ENCODE measurements at places on chromosomes 3 and 15.

DNA sequence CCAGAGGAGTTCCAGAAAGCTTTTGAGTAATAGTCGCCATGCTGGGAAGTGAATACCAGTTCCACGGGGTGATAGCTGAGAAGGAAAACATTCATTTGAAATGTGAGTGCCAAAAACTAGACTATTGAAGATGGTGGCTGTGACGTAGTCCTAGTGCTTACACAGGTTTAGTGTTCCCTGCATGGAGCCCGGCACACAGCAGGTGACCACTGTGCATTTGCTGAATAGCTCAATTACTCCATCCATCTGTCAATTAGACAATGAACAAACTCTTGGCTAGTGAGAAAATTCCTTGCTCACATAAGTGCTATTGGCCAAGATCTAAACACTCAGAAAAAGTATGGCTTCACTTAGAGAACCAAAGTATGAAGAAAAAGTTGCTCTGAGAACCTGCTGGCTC, 448.1 kb upstream of the WNT5A start:
- peak; percentile 29 for DNase-seq

DNA sequence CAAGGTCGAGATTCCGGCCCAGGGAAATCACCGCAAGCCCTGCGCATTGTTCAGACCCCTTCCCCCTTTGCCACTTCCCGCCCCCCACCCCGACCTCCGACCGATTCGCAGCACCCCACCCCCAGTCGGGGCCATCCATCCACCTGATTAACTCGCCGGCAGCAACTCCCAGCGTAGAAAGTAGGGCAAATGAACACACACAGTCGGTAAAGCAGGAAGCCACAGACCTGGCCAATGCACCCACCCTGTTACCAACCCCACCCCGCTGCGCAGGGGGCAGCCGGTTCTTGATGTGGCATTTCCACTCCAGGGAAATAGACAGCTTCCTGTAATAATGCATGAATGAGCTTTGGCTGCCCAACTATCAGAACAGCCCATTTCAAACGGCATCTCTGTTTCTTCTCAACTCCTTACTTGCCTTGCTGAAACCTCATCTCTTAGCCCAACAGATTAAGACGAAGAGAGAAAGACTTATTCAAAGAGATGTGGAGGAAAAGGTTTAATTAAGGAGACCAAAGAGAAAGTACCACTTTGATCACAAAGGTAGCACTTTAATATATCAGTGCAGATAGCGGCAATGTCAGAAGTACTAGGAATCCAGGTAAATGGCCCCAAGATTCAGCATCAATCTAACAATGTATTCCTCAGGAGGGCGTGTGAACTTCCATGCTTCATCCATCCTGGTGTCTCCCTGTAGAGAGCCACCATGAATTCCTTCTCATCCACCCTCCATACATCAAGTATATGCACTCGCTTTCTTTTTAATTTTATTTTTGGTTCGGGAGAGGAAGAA, 1.9 kb downstream of the TNIK start:
- DNase-seq = no peak

- no peak for DNase-seq
Observed at GRCh38 chr3:18410205-18410604, 14.9 kb downstream of the SATB1 start.

- no peak for DNase-seq
Observed at GRCh38 chr15:100430411-100430810, 88.6 kb upstream of the ADAMTS17 start.

GRCh38 chr15:85312486-85312885, 67.9 kb upstream of the AKAP13 start:
- no peak for DNase-seq

DNA sequence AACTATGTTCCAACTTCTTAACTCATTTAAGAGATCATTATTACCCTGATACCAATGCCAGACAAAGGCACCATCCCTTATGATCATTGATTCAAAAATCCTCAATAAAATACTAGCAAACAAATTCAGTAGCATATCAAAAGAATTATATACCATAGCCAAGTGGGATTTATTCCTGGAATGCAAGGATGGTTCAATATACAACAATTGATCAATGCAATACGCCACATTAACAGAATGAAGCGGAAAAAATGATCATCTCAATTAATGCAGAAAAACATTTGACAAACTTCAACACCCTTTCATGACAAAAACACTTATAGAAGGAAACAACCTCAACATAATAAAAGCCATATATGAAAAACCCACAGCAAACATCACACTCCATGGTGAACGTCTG, 4.7 kb upstream of the HTR3E start:
- no peak for DNase-seq

- DNase-seq = no peak
Observed at GRCh38 chr15:73633991-73634495, 854 bp upstream of the NPTN start.

DNA sequence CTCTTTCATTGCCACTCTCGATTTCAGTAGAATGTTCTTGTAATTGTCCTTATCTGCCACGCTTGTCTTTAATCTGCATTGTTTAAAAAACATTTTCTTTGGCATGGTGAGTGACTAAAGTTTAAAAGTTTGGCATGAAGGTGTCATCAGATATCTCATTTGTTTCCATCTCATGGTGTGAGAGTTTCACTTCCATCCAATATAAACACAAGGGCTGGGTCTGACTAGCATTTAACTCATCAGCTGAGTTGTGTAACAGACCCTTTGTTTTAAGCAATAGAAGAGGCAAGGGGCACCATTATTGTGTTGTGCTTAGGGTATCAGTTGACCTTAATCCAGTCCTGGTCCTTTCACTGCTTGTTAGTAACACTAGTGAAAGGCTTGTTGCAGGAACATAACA, 49.9 kb upstream of the IL12A start:
- no peak for DNase-seq

DNA sequence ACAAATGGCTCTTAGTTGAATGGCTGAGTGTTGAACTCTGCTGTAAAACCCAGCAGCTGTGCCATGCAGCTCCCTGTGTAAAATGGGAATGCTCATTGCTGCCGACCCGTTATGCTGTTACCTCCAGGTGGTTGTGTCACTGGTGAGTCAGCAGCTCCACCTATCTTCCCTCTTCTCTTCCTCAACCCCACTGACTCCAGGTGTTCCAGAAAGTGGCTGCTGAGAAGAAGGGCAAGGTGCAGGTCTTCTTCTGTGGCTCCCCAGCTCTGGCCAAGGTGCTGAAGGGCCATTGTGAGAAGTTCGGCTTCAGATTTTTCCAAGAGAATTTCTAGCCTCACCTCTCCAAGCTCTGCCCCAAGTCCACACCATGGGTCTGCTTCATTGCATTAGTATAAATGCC, 41.9 kb downstream of the NOX5 start:
- no peak for DNase-seq

- DNase-seq = no peak
Observed at GRCh38 chr15:89822951-89823711, 8.5 kb upstream of the ANPEP start.

- DNase-seq = no peak
Observed at GRCh38 chr3:114994554-114995341, 152.3 kb downstream of the ZBTB20 start.

DNA sequence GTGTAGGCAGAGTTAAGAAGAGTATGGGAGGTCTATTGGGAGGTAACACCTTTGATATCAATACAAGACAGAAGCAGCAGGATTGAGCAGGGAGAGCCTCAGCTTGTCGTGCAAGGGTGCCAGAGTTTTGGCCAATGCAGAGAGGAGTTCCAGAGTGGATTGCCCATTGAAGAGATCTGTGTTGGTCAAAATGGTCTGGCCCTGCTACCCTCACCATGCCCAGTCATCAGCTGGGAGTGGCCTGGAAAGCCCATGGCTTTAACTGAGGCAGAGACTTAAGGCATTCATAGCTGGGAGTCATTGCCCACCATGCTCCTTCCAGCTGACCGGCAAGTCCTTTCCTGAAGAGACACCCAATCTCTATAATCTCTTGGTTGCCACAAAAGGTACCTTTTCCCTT, 271.3 kb downstream of the ABHD5 start:
- DNase-seq = no peak

DNA sequence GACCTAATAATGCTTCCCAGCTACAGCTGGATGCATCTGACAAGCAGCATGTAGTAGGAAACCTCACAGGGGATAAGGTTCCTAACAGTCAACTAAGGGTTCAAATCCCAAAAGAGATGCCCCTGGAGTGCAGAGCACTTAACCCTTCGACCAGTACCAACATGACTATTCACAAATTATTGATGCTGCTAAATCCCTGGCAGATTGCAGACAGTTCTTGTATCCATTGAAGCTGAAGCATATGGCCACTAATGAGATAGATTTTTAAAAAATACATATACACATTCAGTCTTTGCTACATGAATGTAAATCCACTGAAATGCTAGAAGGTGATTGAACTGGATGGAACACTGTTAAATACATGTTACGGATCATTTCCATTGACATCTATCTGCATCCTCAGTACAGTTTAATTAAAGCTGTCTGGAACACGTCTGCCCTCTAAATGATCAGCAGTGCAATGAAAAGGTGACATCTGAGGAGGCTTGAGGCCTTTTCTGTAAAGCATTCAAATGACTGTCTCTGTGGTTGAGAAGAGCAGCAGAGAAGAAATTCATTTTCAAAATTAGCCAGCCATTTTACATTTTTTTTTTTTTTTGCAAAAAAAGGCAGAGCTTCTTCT, 19.5 kb upstream of the NANOGP8 start:
- no peak for DNase-seq

- DNase-seq = no peak
Observed at GRCh38 chr15:78223396-78224022, 10.9 kb downstream of the ACSBG1 start.

- DNase-seq = no peak
Observed at GRCh38 chr15:68990992-68991500, 23.4 kb upstream of the NOX5 start.

Data from NCI-H1417 treated with DMSO at 0.1 percent for 48 hours (cell line).